ENCODE measurements at places on chromosomes 12 and 14.

- no peak for DNase-seq
Measured at GRCh38 chr14:76713121-76713520, 48.1 kb upstream of the VASH1 start.

GRCh38 chr12:33628087-33628486 lies 188.5 kb upstream of the SYT10 start:
- DNase-seq: no peak

DNA sequence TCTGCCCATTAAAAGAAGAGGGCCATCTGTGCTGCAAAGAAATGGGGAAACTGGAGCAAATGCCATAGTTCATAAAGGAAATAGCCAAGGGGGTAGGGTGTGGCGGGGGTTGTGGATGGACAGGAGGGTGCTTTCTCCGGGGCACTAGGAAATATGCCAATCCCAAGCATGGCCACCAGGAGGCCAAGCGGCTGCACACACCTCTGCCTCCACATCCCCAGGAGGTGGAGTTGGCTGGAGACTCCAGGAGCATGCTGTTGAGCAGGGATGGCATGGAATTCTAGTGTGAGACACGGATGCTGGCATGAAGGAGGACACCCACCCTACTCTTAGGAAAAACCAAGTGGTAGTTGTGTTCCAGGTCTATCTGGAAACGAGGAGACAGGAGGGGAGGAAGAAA lies 25.2 kb downstream of the NID2 start:
- DNase-seq: peak; percentile 63

GRCh38 chr12:58502841-58503240 lies 417.5 kb downstream of the LRIG3 start:
- DNase-seq: no peak

GRCh38 chr12:62621101-62621638 lies 154.5 kb downstream of the MON2 start:
- no peak for DNase-seq

- DNase-seq: no peak
Measured at GRCh38 chr14:33646692-33647260, 304.1 kb downstream of the EGLN3 start.

GRCh38 chr14:98176892-98177291 lies 1095.1 kb downstream of the BCL11B start:
- DNase-seq: no peak

DNA sequence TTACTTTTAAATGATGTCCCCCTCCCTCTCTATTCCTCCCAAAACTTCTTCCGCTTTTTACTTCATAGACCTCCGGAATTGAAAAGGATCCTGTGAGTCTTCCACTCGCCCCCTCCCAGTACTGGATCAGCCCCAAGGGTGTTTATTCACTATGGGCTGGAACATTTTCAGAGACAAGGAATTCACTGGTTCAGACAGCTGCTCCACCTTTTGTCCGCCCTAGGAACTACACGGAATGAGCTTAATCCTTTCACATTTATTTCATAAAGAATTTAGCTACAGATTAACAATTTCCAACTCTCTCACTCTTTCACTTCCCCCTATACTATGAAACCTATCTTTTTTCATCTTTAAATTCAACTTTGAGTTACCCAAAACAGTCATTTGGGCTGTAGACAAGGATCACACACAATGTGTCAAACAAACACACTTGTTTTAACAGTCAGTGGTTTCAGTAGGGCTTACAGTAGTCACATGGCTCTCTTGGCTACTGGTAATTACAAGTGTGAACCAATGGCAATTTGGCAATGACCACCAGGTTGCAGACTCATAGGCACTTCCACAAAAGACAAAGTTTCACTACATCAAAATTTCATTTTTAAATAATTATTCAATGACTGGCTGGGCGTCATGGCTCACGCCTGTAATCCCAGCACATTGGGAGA lies 20.6 kb downstream of the CNIH1 start:
- DNase-seq: no peak

GRCh38 chr12:6899837-6900519 lies 4.6 kb upstream of the LRRC23 start:
- peak; percentile 42 for DNase-seq

DNA sequence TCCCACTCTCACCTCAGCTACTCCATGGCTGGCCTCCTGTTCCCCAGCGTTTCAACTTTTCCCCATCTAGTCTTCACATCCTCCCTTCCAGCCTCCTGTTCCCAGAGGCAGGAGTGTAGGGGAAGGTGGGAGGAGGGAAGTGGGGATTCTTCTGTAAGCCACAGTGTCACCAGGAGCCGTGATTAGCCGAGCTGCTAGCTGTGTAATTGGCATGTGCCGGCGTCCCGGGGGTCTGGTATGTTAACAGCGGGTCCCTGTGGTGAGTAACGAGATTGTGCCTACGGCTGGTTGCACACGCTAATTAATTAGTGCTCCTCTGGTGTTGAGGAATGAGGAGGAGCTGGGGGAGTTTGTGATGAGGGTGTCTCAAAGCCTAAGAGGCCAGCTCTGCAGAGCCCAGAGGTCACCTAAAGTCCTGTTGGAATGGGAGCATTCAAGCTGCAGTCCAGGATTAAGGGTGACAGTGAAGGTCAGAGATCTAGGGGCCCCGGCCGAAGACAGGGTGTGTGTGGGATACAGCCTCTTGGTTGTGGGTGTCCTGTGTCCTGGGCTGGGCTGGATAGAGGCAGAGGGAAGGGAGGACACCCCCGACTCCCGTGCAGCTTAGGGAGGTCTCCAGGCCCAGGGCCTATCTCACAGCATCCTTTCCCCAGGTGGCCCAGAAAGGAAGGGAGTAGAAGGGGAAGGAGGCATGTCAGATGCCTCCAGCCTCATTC lies 10.0 kb upstream of the CALCOCO1 start:
- no peak for DNase-seq

- no peak for DNase-seq
Measured at GRCh38 chr12:122799641-122800243, 25.4 kb downstream of the CCDC62 start.

DNA sequence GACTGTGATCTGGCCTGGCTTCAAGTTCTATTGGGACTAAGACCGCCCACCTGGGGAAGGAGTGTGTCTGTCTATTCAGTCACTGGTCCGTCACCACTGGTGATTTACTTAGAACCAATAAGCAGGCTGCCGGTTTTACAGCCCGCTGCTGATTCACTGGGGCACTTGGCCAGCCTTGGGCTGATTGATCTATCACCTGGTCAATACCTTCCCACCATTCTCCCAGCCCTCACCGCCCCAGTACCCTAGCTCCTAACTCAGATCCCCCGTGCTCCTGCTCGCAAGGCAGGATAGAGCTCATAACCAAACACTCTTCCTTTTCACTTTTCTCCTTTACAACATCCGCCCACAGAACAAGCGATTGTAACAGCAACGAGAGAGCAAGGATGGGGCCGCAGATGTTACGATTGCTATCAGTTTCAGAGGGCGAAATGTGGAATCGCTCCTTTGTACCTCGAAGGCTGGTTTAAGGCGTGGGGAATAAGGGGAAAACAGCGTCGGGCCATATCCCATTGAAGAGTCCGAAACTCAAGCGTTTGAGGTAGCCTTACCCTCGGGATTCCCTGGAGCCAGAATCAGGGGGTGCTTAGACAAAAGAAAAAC lies 672 bp downstream of the RDH11 start:
- DNase-seq: peak; percentile 86

DNA sequence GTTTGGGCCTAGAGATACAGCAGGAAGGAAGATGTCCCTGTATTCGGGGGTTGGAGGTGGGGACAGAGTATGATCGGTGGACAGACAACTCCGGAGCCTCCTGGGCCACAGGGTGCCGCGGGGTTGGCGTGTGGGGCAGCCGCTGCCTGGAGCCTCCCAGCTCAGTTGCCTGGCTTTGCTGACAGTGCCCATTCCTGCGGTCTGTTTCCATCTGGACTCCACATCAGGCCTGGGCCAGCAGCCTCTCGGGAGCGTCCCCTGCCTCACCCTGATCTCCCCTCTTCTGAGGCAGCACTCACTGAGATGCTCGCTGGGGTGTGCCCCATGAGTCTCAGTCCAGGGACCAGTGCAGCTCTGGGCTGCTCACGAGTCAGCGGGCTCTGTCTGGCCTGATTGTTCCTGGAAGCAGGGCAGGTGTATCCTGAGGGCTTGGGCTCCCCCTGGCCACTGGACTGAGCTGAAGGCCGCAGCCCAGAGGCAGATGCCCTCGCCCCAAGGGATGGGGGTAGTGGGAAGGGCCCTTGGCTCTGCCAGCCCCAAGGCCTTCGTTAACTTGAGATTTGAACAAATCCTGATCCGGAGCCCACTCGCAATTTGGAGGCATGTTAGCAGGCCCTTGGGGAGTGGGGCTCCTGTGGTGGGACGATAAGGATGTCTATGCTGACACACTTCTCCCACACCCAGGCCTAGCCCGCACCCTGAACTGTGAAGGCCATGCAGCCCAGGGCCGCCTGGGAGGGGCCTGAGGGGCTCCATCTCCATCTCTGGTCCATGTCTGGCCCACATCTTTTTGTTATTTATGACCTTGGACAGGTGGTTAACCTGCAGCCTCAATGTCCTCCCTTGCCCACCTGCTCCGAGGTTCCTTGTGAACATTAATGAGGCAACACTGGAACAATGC lies 7.5 kb downstream of the HIP1R start:
- no peak for DNase-seq

GRCh38 chr14:104305511-104306449 lies 167.4 kb downstream of the KIF26A start:
- no peak for DNase-seq

DNA sequence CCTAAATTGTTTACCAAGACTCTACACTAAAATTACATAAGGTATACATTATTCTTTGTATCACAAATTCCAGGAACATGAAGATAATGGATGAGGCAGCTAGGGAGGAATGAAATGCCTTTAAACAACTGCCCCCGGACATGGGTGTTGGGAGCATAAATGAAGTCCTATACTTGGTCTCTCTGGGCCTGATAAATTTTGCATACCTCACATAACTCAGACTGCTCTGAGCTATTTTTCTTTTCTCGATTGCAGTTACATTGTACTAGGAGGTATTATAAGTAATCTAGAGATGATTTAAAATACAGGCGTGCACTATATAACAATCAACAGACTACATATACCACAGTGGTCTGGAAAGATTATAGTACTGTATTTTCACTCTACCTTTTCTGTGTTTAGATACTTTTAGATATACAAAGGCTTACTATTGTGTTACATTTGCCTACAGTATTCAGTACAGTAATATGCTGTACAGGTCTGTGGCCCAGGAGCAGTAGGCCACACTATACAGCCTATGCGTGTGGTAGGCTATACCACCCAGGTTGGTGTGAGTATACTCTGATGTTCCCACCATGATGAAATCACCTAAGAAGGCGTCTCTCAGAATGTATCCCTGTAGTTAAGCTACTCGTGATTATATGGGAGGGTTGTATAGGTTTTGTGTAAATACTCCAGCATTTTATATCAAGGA lies 14.3 kb downstream of the FNTB start:
- DNase-seq: no peak

DNA sequence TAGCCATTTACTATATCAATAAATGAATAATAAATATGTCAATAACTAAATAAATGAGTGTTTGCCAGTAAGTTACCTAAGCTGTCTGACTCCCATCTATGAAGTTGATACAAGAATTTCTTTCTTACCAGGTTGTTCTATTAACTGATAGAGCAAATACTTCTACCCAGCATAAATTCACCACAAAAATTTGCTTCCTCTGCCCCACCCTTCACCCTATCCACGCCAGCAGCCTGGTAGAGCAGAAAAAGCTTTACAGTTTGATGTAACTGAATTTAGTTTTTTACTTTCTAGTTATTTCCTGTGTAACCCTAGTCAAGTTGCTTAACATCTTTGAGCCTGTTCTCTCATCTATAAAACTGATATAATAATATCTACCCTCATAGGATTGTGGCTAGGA lies 94.9 kb upstream of the SLC16A7 start:
- DNase-seq: no peak

- peak; percentile 69 for DNase-seq
Measured at GRCh38 chr14:80930836-80931389, 10.6 kb downstream of the CEP128 start.

- no peak for DNase-seq
Measured at GRCh38 chr14:59175404-59175803, 13.1 kb upstream of the DAAM1 start.

DNA sequence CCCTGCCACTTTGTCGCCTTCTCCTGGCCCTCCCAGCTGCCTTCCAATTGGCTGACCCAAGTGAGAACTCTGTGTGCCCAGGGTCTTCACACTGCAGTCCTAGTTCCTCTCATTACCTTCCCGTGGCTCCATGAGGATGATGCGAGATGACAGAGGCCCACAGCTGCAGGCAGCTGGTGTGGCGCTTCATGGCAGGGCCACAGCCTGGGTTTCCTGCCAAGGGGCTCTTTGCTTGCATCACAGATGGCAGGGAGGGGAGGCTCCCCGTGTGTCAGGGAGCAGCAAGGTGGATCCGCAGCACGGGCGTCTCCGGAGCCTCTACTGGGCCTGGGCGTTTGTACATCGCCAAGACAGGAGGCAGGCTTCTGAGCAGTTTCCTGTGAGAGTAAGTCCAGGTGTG lies 28.9 kb downstream of the DEGS2 start:
- no peak for DNase-seq

GRCh38 chr14:64296561-64296960 lies 2.4 kb upstream of the ESR2 start:
- DNase-seq: no peak

DNA sequence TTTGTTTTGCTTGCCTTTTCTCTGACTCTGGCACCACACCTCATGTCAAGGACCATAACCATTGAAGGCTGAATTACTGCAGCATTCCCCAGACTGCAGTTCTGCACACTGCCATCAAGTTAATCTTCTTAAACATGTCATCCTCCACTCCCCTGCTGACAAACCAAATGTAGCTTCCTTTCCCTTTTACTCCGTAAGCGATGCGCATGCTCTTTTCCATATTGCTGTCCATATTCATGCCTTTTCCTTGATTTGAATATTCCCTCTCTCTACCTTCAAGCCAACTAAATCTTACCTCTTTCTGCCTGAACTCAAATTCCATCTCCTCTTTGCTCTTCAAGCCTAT lies 13.6 kb downstream of the GPX2 start:
- no peak for DNase-seq

GRCh38 chr14:68685419-68686204 lies 107.3 kb downstream of the ZFP36L1 start:
- peak; percentile 82 for DNase-seq
